ENCODE measurements at places on chromosomes 16 and 17.
A peak's percentile ranks its signal among the peaks of the same experiment; 100 is the strongest.

DNA sequence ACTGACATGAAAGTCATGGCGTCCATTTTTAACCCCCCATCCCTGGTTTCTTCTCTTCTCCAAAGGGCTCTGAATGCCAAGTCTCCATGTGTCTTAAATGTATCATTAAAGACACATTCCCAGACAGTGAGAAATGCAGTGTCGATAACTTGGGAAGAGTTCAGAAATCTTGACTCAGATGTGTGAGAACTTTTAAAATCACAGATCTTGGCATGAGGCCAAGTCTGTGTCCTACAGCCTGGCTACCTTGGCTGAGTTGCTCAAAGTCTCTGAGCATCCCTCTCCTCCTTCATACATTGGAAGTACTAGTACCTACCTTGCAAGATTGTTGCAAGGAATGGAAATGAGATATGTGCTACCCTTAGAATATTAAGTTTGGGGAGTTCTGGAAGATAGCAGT is 1046.5 kb upstream of the RBFOX1 start:
- no peak for DNase-seq

DNA sequence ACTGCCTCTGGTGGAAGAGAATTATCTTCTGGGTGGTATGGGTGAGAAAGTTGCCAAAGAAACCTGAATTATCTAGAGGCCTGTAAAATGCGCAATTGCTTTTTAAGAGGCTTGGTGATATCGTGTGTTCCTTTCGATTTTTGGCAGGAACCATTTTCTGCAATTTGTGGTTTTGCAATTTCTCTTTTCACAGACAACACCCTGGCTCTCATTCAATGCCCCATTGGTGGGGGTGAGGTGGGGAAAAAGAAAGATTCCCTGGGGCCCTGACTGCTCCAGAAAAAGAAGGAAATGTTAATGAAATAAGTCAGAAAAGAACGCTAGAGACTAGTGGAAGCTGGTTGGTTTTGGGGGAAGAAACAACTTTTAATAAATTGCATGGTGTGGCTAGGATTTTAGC is 77.4 kb downstream of the ANKFN1 start:
- DNase-seq = no peak

GRCh38 chr17:76772842-76773525 is 35.1 kb downstream of the MFSD11 start:
- no peak for DNase-seq

GRCh38 chr17:56752263-56752836 is 81.4 kb downstream of the C17orf67 start:
- peak; percentile 36 for DNase-seq

DNA sequence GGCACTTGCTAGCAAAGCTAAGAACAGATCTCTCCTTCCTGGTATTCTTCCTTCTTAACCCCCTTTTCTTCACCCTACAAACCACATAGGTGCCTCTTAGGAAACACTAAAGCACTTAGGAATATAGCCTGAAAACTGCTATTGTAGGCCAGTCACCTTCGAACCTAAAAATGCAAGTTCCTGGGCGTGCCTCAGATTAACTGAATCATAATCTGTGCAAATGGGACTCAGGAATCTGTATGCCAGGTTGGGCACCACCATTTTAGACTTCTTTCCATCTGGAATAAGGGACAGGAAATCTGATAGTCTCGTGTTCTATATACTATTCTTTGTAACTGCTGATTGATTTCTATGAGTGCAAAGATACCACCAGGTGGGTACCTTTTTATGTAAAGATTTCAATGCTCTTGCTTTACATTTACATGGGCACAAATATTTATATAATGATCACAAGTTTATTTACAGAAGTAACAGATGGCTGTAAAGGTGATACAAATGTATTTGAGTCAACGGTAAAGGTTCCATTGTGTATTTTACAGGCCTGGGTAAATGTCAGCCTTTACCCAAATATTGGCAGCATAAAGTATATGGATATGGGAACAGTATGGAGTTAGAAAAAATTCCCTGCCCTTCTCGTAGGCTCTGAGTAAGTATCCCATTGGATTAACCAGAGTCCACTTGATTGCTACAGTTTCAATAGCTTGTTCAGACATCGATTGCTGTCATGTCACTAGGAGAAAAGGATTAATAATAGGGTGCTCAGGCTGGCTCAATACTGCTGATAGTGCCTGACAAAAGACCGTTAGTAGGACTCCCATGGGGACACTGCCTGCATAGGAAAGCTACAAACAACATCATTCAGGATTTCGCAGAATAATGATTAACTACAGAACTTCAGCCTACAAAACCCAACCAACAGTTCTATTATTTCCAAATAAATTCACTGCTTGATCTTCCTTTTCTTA is 124.7 kb downstream of the SNX11 start:
- DNase-seq = no peak

DNA sequence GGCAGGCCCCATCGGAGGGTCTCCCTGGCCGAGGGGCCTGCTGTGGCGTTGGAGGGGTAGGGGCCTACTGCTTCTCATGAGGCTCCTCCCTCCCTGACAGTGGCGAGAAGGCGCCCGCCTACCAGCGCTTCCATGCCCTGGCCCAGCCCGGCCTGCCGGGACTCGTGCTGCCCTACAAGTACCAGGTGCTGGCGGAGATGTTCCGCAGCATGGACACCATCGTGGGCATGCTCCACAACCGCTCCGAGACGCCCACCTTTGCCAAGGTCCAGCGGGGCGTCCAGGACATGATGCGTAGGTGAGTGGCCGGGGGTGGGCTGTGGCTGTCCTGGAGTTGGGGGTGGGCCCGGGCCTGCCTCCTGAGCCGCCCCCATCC is 1.7 kb downstream of the CDT1 start:
- no peak for DNase-seq

DNA sequence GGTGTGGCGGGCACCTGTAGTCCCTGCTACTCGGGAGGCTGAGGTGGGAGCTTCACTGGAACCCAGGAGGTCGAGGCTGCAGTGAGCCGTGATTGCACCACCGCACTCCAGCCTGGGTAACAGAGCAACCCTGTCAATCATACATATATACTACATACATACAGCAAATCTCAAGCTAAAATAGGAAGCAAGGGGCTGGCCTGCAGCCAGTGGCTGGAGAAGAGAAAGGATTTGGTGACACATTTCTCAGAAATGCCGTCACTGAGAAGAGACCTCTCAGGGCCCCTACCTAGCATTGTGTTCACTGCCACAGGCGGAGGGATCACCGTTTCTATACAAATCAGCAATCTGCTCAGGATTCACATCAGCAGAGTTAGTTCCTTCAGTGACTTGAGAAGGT is 16.9 kb downstream of the NARF start:
- DNase-seq = no peak

GRCh38 chr17:29826114-29826692 is 103.8 kb downstream of the SSH2 start:
- no peak for DNase-seq

DNA sequence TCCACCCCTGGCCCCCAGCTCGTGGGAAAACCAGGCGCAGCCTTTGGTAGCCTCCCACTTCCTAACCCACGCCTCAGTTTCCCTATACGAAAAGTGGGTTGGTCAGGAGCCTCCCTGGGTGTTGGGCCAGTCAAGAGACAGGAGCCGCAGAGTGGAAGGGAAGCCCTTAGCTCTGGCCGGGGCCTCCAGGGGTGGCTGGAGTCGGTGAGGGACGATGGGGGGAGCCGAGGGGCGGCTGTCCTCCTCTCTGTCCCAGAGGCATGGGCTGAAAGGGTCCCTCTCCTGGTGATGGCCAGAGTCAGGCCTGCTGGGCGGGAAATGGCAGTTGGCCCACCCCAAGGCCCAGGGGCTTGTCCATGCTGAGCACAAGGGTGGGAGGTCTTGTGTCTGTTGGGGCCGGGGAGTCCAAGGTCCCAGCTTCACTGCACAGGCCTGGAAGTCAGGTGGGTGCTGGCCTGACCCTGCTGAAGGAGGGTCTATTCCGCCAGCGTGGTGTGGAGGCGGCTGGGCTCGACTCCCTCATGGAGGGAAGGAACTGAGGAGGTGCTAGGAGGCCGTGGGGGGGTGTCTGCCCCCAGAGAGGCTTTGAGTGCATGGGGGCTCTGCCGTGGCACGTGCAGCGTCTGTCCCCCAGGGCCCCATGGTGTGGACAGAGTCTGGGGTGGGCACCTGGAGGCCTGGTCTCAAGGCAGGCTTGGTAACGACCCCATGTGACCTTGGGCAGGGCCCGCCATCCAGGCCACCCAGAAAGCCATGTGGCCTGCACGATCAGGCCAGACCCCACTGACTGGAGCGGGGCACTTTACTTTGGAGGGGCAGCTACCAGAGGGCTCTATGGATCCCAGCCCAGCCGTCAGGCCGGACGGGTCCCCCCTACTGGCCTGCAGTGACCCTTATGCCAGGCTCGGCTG is 1.1 kb downstream of the SLC16A3 start:
- no peak for DNase-seq

DNA sequence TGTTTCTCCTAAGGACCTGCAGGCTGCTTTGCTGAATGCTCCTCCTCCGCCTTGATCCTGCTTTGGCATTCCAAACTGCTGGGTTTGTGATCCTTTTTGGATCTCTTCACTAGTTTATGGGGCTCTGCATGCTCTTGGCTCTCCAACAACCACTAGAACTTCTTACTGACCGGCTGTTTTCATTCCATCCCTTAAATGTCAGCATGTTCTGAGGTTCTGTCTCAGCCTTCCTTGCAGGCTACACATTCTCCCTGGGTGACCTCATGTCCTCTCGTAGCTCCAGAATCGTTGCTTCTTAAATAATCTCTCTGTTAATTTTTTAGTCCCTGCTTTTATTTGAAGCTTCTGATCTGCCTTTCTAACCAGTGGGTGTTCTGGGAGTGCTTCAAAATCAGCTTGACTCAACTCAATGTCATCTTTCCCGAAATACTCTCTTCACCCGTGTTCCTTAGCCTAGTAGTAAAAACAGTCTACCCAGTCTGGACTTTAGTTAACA is 119.0 kb upstream of the HS3ST2 start:
- DNase-seq = no peak

GRCh38 chr16:85710732-85711131 is 22.0 kb upstream of the GINS2 start:
- DNase-seq = no peak

- DNase-seq = no peak
These were observed 23.6 kb downstream of the BAHCC1 start for GRCh38 chr17:81418710-81419318.

DNA sequence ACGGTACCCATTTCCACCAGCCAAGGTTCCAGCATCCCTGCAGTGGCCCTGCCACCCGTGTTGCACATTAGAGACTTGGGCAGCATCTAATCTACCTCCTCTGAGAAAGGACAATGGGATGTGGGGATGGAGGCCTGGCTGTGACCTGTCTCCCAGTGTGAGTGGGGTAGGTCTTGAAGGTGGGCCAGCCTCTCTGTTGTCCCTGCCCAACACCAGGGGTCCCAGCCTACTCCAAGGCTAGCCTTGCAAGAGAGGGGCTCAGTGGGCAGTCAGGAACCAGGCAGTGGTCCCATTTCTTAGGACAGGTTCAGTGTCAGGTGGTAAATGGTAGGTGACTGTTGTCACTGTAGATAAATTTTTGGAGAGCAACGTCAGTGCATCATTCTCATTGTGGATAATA is 384.5 kb downstream of the SNX29 start:
- no peak for DNase-seq

DNA sequence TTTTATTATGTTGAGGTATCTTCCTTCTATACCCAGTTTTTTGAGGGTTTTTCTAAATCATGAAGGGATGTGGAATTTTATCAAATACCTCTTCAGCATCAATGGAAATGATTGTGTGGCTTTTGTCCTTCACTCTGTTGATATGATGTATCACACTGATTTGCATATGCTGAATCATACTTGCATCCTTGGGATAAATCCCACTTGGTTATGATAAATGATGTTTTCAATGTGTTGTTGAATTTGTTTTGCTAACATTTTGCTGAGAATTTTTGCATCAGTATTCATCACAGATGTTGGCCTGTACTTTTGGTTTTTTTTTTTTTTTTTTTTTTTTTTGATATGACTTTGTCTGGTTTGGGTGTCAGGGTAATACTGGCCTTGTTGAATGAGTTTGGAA is 23.1 kb downstream of the CD300LB start:
- DNase-seq = no peak

DNA sequence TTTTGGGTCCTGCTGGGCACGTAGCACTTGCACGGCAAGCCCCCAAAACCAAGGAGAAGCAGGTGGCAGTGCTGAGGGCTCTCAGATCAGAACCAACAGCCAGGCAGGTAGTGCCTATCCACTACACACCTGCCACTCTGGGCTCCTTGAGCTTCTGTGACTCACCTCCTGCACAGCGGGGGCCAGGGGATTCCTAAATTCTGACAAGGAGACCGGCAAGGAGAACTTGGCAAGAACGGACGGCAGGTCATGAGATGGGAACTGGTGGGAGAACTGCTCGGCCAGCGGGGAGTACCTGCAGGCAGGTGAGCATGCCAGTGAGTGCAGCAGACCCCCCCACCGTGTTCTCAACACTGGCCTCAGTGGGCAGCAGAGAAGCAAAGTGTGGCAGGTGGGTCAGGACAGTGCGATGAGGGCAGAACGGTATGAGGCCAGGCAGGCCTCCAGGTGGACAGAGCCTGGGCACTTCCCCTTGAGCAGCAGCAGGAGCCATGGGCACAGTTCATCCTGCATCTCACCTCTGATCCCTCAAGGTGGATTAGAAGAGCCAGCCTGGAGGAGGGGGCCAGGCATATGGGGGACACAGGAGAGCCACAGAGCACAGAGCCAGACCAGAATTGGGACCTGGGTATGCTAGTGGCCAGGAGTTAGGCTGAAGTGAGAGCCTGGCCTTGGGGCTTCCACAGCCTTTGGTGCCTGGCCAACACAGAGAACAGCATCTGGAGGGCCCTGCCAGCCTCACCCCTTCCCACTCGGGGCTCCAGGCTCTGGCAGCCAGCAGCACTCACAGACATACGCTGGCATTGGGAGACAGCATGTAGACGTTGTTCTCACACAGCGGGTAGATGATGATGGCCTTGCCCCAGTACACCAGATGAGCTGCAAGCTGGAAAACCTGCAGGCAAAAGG is 14.7 kb downstream of the MPG start:
- DNase-seq = peak; percentile 20

DNA sequence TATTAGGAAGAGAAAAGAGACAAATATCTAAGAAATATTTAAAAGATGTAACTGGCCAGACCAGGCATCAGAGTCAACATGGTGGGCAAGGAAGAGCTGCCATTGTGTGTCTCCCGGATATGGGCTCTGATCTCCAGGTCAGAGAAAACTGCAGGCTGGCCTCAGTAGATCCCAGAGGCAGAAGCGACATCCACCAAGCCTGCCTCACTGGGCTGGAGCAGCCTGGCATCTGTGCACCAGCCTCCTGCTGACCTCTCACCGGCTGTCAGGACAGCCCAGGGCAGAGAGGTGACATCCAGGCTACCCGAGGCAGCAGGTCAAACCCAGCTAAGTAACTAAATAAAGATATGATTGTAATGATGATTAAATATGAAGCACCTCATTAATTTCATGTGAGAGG is 162.8 kb upstream of the TNRC6C start:
- no peak for DNase-seq

- DNase-seq = no peak
These were observed 95.6 kb upstream of the HLF start for GRCh38 chr17:55168958-55169687.

DNA sequence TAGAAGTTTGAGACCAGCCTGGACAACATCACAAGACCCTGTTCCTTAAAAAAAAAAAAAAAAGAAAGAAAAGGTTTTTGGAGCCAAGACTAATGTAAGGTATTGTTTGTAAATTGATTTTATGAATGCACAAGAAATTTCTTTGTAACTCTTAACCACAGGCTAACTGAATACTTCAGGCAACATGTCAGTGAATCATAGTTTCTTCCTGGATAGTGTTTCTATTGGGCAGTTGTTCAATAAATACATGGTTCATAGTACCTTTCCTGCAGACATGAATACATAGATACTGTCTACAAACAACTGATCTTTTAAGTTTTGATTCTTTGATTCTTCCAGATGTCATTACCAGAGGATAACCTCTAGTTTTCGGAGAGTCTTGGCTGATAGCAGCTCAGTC is 11.6 kb downstream of the DDX42 start:
- DNase-seq = no peak

- no peak for DNase-seq
These were observed 5.2 kb upstream of the PLLP start for GRCh38 chr16:57289391-57290257.

All from NCI-H1694 (cell line).